Activated T-helper 1 cell treated with anti-CD3 and anti-CD28 coated beads, Interleukin-2, amount 50 U/mL, for 16 hours (primary cell): ENCODE measurements at places on chromosomes 6 and 20.

- DNase-seq: no peak
These were observed 67.8 kb downstream of the MMS22L start for GRCh38 chr6:97215157-97215769.

DNA sequence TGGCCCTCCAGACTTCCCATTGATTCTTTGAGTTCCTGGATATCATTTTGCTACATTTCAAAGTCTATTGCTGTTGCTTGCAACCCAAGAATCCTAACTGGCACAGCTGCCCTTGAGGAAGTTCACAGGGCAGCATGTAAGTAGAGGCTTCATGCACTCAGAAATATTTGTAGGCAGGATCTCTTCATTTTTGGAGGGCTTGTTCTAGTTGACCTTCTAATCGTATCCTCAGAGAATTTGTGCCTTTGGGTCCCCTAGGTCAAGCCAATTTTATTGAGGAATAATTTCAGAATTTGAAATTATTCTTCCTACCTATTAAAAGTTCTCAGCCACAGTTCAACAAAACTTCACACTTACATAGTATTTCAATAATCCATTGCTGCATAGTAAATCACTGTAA, 5.6 kb upstream of the NCOA3 start:
- no peak for DNase-seq

DNA sequence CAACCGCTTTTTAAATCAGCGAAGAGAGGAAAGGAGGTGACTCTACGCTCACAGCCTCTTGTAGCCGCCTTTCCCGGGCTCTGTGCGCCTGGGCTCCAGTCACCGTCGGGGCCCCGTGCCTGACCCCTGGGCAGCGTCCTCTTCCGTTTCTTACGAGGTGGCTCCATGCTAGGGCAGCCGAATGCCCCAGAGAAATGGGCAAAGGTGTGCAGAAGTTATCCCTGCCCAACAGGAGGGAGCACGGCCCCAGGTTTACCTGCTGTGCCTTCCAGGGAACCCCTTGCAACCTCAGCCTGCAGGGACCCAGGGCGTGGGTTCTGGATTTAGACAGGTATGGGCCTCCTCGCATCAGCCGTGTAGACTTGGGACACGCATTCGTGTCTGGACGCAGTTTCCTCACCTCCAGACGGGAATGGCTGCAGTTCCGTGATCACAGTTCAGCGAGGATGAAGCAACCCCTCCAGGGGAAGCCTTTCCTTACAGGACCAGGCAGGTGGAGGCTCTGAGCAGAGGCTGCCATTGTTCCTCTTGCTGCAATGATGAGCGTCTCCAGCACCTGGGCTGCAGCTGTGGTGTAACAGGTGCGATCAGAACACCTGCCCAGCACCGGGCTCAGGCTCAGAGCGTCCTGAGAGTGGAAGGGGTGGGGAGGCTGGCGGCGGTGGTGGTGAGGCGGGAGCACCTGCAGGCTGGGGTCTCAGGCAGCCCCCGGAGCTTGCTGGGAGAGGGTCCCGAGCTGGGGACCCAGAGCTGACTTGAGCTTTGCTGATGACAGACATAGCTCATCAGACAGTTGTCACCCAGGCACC, 81.3 kb upstream of the BHLHE23 start:
- DNase-seq: no peak

DNA sequence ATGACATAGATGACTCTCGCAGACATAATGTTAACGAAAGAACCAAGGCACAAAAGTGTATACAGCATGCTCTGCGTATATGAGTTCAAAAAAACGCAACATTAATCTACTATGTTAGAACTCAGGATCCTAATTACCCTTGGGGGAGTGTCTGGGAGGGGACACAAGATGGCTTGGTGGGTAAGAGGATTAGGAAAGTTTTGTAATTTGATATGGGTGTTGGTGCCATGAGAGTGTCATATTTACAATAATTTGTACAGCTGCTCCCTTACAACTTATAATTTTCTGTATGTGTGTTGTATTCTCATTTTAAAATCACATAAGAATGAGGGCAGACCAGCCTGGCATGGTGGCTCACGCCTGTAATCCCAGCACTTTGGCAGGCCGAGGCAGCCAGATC, 38.6 kb downstream of the TFEB start:
- DNase-seq: no peak

- DNase-seq: no peak
These were observed 4.0 kb upstream of the ACSS1 start for GRCh38 chr20:25061821-25062530.

DNA sequence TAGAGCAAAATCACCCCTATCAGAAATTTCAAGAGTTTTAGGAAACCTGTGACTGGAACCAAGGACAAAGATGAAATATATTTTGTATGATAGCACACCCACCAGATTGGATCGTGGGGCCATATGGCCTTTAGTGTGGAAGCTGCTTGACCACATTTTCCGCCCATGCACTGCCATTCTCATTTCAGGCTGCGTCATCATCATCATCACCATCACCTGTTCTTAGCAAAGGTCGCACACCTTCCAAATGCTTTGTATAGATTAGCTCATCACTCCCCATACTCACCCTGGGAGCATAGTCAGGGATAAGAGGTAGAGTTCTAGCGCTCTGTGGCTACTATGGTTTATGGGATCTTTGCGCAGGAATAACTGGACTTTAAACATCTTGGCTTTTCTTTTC, 185.7 kb downstream of the MTHFD1L start:
- DNase-seq: no peak

DNA sequence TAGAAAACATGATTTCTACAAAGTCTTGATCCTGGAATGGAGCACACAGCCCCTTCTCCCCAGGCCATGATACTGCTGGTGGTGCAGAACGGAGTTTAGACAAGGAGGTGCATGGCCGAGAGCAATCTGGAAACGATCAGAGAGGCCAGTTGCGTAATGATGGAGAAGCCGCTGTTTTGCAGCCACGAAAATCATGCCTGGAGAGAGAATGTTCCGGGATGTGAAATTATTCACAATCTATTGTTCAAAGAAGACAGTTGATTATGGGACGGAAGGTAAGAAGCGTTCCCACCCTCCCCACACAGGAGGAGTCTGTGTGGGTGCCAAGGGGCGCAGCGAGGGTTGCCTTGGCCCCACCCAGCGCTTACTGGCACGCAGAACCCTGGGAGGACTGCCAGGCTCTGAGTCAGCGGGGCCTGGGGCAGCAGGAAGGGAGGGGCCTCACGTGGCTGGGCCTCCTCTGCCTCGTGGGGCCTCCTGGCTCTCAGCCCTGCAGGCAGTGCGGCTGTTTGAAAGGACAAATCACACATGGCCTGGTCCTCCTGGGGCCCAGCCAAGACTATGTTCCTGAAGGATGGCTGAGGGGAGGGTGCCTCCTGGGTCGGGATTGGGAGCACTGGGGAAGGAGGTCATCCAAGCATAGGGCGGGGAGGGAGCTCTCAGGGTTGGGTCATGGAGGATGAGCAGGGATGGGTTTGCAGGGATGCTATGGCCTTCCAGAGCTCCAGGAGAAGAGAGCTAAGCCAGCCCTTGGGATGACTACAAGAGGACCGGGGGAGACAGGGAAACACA, 8.7 kb upstream of the AP5S1 start:
- peak; percentile 90 for DNase-seq

DNA sequence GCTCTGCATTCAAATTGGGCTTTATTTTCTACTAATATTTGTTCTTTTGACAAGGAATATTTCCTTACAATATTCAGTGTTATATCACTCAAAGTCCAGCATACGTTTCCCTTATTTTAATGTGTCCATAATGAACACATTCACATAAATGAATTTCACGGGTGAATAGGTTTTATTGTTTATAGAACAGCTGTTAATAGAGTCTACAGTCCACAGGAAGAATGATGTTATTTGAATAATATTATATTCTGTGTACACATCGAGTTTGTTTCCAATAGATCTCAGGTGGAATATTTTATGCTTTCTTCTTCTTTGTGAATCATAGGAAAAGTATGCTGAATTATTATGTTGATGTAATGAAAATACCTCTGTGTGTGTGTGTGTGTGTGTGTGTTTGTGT, 582.4 kb downstream of the CDH26 start:
- DNase-seq: no peak

DNA sequence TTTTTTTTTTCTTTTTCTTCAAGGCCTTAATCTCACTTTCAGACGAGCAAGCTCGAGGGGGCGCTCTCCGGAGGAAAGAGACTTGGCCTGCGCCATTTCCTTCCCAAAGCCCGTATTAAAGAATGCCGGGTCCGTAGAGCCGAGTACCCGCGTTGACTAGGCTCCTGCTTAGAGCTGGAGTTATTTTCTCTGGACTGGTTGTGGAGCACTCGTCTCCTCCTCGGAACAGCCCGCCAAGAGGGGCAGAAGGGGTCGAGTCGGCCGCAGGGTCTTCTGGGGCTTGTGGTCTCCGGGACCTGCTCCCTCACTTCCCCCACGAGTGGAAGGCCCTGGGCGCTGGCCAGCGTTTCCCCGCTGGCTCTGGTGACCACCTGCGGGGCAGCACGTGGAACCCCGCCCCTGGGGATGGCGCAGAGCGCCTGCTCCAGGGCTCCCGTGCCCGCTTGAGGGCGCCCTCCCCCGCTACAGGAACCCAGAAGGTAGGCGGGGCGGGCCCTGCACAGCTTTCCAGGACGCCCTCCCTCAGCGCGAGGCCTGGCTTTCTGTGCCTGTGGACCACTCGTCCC, 2.7 kb upstream of the MEI4 start:
- DNase-seq: no peak

GRCh38 chr6:116779573-116780164, 14.2 kb upstream of the FAM162B start:
- no peak for DNase-seq

GRCh38 chr6:146281651-146282362, 252.9 kb downstream of the GRM1 start:
- no peak for DNase-seq

GRCh38 chr20:61684583-61685235, 381.0 kb downstream of the TAF4 start:
- DNase-seq: no peak

DNA sequence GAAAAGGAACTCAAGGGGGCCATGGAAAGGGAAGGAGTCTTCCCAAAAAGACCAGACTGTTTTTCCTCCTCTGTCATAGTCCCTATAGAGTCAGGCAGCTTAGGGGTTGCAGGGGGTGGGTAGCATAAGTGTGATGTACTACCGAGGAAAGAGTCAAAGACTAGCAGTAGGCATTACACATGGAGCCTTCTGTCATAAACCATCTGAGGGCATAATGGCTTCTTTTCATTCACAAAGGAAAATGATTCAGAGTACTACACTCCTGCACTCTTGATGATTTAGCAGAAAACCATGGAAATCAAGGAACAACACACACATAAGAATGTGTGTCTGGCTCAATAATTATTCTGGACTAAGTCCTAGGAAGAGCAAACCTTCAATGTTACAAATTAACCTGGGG, 14.9 kb downstream of the PLN start:
- no peak for DNase-seq

GRCh38 chr20:25297141-25297905, 49.4 kb downstream of the PYGB start:
- no peak for DNase-seq

- DNase-seq: no peak
These were observed 20.1 kb downstream of the SRC start for GRCh38 chr20:37365760-37366638.

GRCh38 chr6:14671261-14671681, 553.7 kb downstream of the CD83 start:
- DNase-seq: no peak

DNA sequence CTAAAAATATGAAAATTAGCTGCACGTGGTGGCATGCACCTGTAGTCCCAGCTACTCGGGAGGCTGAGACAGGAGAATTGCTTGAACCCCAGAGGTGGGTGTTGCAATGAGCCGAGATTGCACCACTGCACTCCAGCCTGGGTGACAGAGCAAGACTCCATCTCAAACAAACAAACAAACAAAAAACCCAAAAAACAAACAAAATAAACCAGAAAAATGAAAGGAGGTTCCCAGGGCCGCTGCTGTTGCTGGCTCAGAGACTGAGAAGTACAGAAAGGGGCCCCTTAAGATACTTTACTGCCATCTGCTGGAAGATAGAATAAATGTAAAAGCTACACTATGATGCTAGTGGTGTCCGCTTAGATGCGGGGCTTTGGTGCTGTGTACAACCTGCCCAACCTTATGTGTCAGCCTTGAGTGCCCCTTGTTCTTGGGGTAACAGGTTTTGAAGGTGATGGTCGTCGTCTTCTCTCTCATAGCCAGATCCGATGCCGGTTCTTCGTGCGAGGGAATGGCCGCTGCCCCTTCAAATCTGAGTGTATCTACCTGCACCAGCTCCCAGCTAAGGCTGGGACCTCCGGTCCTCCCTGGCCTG, 2.8 kb upstream of the FANCE start:
- no peak for DNase-seq
